ENCODE measurements at places on chromosomes 6 and 20. TPM values are rescaled to one million over a fixed set of nuclear protein-coding genes. Genes with fewer than 3 reads are reported as not detected.

DNA sequence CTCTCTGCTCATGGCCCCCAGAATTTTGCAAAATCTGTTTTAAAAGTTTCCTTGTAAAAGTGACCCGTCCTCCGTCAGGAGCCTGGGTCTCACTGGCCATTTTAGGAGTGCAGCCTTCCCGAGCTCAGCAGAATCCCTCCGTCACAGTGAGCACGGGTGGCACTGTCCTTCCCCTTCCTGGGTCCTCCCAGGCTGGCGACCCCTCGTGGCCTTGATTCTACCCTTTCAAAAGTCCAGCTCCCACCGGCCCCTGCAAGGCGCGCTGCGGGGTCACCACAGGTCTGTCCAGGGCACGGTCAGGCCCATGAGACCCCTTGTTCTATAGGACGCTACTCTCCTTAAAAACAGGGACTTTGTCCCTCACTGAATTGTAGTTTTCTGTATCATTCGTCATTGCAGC lies 112.7 kb downstream of the PSMB1 start:
- H3K36me3 ChIP-seq, result no peaks in the 10 kb centered on the region
- H3K27me3 ChIP-seq, result no peaks in the 10 kb centered on the region
- DNase-seq, result peak; percentile 43

DNA sequence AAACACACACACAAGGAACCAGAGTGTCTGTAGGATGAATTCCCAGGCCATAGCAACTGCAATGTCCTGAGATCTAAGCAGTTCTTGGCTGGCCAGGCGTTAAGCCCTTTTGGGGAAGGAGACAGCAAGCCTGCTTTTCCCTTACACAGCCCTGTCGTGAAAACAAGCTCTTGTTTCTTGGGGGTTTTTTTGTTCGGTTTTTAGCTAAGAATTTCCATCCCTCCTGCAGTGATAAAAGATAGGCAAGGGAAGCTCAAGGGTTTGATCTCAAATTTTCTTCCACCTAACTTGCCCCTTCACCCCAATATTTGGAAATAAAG lies 1.5 kb downstream of the TNFRSF21 start:
- no peak overlapping the region for H3K4me3 ChIP-seq
- no peaks in the 10 kb centered on the region for H3K4me1 ChIP-seq
- no peaks in the 10 kb centered on the region for H3K36me3 ChIP-seq
- H3K27me3 ChIP-seq, result no peaks in the 10 kb centered on the region
- no peak overlapping the region for H3K27ac ChIP-seq
- no peak for DNase-seq

The CAGE1 gene
- not detected for total RNA-seq

The RREB1 gene
- 44.7 TPM for total RNA-seq

The PNPLA1 gene
- 0.23 TPM for total RNA-seq

The BPIFA1 gene
- total RNA-seq, result not detected

DNA sequence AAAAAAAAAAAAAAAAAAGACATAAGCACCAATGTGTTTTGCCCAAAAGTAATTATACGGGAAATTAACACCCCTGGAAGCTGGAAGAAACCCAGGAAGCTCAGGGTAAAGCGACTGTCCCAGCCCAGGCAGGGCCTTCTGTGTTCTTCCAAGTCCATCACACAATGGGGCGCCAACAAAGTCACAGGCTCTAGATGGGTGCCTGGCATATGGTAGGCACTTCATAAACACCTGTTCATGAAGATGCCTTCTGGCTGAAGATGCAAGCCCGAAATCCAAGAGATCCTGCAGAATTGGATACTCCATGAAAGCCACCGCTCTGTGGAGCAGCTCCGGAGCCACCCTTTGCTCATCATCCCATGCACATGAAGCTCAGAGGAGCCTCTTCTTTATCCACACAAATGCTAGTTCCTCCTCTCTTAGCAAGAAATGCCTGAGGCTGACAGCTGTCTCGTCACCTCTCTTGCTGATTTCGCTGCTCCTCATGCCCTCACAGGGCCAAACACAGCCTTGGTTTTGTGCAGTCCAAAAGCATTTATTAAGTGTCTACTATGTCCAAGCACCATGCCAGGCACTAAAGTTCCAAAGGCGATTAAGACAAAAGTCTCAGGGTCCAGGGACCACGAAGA lies 76.6 kb downstream of the TRERF1 start:
- no peaks in the 10 kb centered on the region for H3K4me1 ChIP-seq
- no peak overlapping the region for H3K27ac ChIP-seq
- no peak overlapping the region for H3K4me3 ChIP-seq
- no peaks in the 10 kb centered on the region for H3K36me3 ChIP-seq
- no peak for DNase-seq

- no peak overlapping the region for H3K4me3 ChIP-seq
- H3K27ac ChIP-seq, result no peak overlapping the region
- DNase-seq, result no peak
- no peaks in the 10 kb centered on the region for H3K4me1 ChIP-seq
Observed at GRCh38 chr20:63282946-63283345, 10.0 kb upstream of the COL20A1 start.

GRCh38 chr6:135887069-135887468 lies 35.6 kb downstream of the PDE7B start:
- no peaks in the 10 kb centered on the region for H3K4me1 ChIP-seq
- no peak overlapping the region for H3K4me3 ChIP-seq
- no peak for DNase-seq
- no peak overlapping the region for H3K27ac ChIP-seq
- H3K36me3 ChIP-seq, result no peaks in the 10 kb centered on the region

DNA sequence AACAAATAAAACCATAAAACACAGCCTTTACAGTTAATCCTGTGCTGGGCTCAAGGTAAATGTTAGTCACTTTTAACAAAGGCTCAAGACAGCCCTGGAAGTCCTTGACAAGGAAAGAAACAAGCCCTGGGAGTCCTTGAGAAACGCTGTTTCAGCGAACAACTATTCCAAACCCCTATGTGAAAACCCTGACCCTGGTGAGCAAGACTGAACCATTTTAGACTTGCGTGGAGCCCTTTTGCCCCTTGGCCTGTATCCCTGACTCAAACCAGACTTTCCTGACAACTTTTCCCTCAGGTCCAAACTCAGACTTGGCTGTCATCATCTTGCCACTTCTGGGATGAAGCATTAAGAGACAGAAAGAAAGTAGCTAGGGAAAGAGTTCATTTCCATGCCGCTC lies 180.4 kb downstream of the AIG1 start:
- no peak overlapping the region for H3K4me3 ChIP-seq
- H3K27ac ChIP-seq, result no peak overlapping the region
- H3K27me3 ChIP-seq, result no peaks in the 10 kb centered on the region

The TRIM10 gene
- 0.12 TPM for total RNA-seq

The SIRPG gene
- total RNA-seq, result not detected

DNA sequence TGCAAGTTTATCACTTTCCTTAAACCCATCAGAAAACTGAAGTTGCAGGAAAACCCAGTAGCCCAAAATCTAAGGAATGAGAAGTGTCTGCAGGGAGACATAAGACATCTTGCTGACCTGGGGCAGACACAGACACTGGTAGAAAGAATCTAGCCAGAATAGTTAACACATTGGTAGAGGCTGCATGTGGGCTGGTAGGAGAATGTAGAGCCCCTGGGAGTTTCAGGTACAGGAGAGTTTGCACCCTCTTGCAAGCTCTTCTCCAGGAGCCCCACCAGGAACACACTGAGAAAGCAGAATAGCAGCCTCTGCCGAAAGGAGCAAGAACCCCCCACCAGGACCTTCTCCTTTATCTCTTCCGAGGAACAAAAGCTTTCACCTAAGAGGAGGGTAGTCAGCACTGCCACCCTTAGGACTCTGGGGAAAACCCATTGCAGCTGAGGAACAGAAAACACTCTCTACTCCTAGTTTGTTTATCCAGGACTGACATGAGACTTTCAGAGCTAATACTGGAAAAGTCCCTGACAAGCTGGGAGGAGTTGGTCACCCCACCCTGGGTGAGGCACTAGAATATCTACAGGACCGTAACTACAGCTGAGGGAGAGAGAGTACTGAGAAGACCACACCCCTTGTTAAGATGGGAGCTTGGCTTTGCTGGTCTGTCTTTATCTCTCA lies 10.5 kb upstream of the OGFRL1 start:
- no peak overlapping the region for H3K27ac ChIP-seq
- no peak overlapping the region for H3K4me3 ChIP-seq
- H3K4me1 ChIP-seq, result no peaks in the 10 kb centered on the region
- no peaks in the 10 kb centered on the region for H3K36me3 ChIP-seq

DNA sequence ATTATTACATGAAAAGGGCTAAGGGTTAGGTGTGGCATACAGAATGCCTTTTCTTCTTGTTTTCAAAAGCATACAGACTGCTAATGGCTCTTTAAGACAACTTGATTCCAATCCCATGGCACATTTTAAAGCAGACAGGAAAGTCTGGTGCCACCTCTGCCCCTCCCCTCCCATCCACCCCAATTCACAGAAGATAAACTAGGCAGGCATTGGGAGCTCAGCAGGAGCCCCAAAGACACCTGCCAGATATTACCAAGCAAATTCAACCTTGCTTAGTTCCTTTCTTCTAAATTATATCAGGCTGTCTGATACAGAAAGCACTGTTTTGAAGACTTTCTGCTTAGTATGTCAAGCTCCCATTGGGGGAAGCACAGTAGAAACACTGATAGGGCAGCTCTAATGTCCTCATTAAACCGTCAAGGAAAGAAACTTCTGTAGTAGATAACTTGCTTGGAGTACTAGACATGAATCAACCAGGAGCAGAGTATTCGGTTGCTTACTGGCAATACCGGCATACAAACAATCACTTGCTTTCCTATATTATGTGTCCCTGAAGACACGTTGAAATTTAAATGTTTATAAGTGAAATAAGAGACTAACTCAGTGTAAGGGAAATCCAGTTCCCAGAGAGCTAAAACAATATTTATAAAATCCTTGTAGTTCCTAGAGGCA lies 13.0 kb downstream of the SESN1 start:
- no peak overlapping the region for H3K27ac ChIP-seq
- no peaks in the 10 kb centered on the region for H3K36me3 ChIP-seq
- no peak overlapping the region for H3K4me3 ChIP-seq
- H3K4me1 ChIP-seq, result peaks cover 12% of the 10 kb centered on the region

- no peak for DNase-seq
- no peak overlapping the region for H3K27ac ChIP-seq
- no peaks in the 10 kb centered on the region for H3K36me3 ChIP-seq
Observed at GRCh38 chr20:50675671-50676376, 15.5 kb downstream of the RIPOR3 start.

The ACOT8 gene
- total RNA-seq, result 15.8 TPM

The OTOR gene
- total RNA-seq, result not detected

All from aorta (tissue), 5 donors.